ENCODE measurements at places on chromosomes 1 and 21.

- no peak for DNase-seq
Measured at GRCh38 chr1:58283388-58284224, 262.9 kb downstream of the OMA1 start.

- no peak for DNase-seq
Measured at GRCh38 chr1:26717017-26717491, 21.2 kb downstream of the ARID1A start.

DNA sequence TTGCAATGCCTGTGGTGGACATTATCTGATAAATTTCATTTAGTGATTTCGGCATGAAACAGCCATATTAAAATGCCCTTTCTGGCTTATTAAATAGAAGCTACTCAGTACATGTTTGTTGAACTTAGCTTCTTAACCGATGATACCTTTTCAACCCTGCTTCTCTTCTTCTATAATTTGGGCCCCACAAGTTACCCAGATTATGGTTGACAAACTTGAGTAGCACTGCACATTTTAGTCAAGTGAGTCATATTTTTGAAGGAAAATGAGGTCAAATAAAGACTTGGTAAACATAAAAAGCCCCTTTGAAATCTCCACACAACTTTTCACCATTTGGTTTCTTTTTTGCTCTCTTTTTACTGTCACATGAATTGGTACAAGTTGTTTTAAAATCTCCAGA lies 33.8 kb downstream of the GIPC2 start:
- DNase-seq: no peak

GRCh38 chr1:48430832-48431231 lies 41.2 kb downstream of the SPATA6 start:
- DNase-seq: no peak

DNA sequence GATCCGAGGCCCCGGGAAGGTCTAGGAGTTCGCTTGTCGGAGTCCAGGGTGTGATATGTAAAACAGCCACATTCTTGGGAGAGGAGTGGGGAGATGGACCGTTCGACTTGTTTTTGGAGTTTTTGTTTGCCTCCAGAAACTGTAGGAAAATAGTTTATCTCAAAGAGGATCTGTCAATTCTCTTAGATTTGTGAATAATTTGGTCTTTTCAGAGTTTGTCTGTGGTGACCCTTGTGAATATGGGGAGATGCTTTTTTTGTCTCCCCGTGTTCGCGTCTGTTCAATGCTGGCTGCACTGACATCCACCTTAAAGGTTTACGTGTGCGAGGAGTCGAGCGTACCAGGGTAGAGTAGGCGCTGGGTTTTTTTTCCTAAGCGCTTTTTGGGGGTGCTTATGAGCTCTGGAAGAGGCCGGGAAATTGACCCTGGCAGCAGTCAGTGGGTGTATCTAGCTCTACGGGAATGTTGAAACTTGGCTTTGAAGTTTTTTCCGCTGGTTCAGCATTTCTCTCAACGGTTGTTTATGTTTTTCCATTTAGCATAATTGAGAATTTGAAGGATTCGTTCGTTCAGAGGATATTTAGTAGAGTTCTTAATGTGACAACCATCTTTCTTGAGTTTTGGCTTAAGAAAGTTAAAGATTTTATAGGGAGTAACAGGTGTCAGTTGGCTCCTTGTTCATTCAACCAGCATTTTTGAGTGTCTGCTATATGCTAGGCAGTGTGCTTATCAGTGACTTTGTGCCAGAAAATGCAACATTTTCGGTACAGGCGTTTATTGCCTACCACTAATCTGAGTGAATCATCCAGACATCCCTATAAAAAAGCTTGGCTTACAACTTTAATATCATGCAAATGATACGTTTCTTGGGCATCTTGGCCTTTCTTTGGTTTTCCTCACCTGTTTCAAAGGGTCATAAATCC lies 1.2 kb downstream of the SZRD1 start:
- no peak for DNase-seq

DNA sequence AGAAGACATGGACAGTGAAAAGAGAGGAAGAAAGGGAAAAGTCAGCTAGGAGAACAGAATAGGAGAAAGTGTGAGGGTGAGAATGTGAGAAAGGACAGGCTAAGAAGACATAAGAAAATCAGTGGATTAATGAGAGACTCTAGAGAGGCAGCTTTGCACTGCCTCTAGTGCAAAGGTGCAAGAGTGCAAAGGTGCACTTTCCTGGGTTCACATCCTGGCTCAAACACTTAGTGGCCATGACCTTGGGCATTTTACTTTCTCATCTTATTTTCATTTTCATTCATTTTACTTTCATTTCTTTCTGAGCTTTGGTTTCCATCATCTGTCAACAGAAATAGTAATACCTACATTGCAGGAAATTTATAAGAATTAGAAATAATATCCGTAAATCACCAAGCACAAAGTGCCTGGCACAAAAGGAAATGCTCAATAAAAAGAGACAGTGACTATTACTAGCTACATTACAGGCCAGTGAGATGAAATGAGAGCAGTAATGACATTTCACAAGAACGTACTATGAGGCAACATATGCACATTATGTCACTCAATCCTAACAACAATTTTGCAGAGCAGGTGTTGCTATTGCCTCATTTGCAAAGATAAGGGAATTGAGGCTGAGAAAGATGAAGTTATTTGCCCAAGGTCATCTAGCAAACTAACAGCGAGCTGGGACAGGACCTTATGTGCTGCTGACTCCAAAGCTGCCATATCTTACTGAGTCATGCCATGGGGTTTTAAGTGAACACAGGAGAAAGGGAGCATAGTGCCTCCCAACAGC lies 107.0 kb upstream of the TLR5 start:
- DNase-seq: no peak

GRCh38 chr1:7519861-7520395 lies 251.2 kb upstream of the VAMP3 start:
- no peak for DNase-seq

DNA sequence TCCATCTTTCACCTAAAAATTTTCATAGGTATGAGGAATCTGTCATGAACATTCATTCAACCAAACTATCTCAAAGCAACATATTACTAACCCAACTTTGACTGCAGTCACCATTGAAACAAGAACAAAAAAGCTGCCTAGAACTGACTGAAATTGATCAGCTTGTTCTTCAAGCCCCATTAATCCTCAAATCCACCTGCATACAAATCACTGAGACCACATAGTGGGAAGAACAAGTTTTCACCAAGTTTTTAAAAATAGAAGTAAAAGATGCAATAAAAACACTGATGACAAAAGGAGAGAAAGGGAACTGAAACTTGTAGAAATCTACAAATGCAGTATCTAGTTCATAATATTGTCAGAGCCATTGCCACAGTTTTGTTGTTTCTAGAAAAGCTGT lies 6.1 kb downstream of the SORT1 start:
- DNase-seq: peak; percentile 53

- DNase-seq: no peak
Measured at GRCh38 chr1:228087771-228088251, 5.3 kb downstream of the ARF1 start.

GRCh38 chr1:201039876-201040275 lies 16.4 kb upstream of the KIF21B start:
- DNase-seq: no peak

DNA sequence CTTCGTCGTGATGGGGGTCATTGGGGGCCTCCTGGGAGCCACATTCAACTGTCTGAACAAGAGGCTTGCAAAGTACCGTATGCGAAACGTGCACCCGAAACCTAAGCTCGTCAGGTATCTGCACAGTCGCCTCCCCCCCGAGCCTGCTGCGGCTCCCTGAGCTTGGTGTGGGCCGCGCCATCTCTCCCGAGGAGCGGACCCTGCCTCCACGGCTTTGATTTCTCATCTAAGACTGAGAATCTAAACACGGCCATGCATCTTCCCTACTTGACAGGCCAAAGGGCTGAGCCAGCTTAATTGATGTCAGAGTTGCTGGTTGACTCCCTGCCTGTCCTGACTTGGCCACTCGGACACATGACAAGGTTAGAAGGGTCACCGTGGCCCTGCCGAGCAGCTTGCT lies 19.1 kb downstream of the NPPA start:
- no peak for DNase-seq

- no peak for DNase-seq
Measured at GRCh38 chr1:162696286-162696862, 64.1 kb downstream of the DDR2 start.

- DNase-seq: no peak
Measured at GRCh38 chr1:9013819-9014218, 12.4 kb downstream of the SLC2A7 start.

- no peak for DNase-seq
Measured at GRCh38 chr1:206651958-206652890, 16.9 kb downstream of the DYRK3 start.

- no peak for DNase-seq
Measured at GRCh38 chr1:233368106-233368788, 40.7 kb downstream of the MAP3K21 start.

DNA sequence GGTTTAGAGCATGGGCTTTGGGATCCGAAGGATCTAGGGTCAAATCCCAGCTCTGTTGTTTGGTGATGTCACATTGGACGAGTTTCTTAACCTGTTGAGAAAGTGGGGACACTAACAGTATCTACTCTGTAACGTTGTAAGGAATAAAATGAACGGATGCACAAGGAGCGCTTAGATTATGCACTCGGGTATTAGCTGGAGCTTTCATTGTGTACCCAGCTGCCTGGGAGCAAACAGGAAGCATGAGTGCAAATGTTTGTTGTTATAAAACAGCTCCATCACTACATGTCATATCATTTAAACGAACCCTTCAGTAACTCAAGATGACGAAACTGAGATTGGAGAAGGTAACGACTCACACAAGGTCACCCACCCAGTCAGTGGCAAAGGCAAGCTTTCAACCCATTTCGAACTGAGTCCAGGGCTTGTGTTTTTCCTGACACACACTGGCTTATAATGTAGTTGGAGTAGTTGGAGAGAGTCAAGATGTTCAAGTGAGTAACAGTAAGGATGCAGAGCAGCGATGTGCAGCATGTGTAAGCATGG lies 16.2 kb upstream of the SLC6A17 start:
- no peak for DNase-seq

DNA sequence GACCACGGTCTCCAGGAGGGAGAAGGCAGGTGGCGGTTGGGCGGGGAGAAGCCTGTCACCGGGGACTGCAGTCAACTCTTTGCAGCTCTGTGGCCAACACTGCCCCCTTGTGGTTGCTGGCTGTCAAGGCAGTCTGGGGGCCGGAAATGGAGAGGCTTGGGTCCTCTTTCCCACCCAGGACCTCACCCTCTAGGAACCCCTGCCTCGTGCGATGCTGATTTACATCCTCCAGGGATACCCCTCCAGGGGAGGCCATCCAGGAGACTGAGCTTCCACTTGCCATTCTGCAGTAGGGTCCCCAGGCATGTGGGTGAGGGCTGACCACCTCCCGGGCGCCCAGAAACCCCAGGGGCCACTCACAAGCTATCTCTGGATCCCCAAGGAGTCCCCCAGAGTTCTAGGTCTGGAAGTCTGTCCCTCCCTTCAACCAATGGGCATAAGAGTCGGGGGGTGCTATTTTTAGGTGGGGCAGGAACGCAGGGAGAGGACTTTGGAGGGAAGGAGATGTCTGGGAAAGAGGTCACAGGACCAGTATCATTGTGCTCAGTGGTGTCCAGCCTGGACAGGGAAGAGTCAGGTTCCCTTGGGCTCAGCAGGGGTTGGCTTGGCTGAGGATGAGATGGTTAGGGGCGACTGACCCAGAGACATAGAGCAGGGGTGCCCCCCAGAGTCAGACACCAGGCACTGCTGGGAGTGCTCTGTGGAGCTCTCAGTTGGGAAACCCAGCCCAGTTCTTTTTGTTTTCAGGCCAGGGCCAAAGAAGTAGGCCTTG lies 7.1 kb upstream of the GPR61 start:
- peak; percentile 70 for DNase-seq

GRCh38 chr1:3244927-3245315 lies 175.9 kb downstream of the PRDM16 start:
- DNase-seq: no peak

DNA sequence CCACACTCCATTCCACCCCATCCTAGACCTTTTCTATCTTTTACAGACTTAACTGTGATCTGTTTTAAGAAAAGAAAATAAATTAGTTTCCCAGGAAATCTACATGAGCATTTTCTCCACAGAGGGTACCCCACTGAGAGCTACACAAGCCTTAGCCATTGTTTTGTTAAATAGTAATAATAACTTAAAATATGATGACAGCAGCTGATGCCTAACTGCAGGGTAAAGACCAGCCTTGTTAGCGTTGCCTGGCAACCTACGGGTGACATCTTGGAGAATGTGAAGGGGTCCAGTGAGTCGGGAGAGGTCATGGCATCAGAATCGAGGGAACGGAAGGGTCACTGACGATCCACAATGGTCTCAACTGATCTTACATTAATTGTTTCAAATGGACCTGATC lies 233.2 kb upstream of the PBX1 start:
- no peak for DNase-seq

DNA sequence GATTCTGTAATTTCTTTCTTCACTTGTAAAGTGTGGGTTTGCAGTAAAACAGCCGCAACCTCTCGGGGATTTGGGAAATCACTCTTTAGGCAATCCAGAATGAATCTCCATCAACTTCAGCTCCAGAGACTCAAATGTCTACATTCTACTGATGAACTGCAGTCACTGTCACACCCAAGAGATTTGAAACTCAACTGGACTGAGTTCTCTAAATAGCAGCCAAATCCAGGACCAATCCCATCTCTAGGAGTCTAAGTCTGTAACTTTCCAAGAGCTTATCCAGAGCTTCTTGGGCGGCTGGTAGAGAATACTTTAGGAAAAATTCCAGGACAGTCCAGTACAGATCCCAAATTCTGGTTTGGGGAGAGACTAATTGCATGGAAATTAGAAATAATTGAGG lies 62.9 kb downstream of the ADAMTS1 start:
- DNase-seq: no peak

DNA sequence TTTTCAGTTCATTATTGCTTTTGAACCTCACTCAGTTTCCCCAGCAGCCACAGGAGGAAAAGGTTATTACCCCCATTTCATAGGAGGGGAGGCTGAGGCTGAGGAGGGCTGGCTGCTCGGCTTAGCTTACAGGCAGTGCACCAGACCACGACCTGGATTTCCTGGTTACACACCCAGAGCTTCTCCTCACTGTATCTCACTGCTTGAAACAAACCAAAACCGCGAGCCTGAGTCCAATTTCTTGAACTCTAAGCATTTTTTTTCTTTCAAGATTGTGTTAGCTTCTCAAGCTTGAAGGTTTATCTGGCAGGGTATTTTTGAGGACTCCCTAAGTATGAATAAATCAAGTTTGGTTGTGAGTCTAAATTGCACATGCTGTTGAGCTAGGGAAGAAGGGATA lies 188.9 kb upstream of the EDN2 start:
- no peak for DNase-seq

GRCh38 chr1:20896826-20897225 lies 109.7 kb upstream of the HP1BP3 start:
- no peak for DNase-seq

DNA sequence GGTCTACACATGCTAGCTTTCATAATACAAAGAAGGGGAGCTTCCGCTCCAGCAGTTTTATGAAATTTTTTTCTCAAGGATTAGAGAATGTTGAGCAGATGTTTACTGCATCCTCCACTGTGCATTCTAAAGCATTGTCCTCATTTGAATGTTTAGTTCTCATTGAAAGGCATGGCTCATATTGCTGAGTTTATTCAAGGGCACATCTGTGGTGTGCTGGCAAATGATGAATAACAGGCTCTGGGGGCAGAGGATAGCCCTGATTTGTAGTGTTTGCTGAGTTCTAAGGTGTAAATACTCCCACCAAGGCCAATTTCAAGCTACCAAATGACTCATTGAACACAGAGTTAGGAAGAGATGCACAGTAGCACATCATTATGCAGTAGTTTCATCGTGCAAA lies 303.2 kb upstream of the FAM78B start:
- no peak for DNase-seq

Measured in GM06990 (cell line).